Activated gamma-delta T cell treated with Interleukin-2 at 50 U/mL for 16 hours (primary cell): ENCODE measurements at places on chromosomes 3 and 15.

- DNase-seq, result no peak
Measured at GRCh38 chr3:112117841-112118571, 15.0 kb downstream of the GCSAM start.

- DNase-seq, result no peak
Measured at GRCh38 chr15:63495780-63496488, 8.5 kb upstream of the USP3 start.

GRCh38 chr3:154900816-154901215 lies 179.3 kb upstream of the MME start:
- DNase-seq, result no peak

- DNase-seq, result no peak
Measured at GRCh38 chr3:34408088-34408487, 609.7 kb downstream of the PDCD6IP start.
